ENCODE measurements at places on chromosomes 7 and 10.

GRCh38 chr10:3452173-3452626 is 279.6 kb upstream of the PITRM1 start:
- DNase-seq = no peak

GRCh38 chr10:70328967-70329366 is 45.2 kb upstream of the NPFFR1 start:
- DNase-seq = no peak

DNA sequence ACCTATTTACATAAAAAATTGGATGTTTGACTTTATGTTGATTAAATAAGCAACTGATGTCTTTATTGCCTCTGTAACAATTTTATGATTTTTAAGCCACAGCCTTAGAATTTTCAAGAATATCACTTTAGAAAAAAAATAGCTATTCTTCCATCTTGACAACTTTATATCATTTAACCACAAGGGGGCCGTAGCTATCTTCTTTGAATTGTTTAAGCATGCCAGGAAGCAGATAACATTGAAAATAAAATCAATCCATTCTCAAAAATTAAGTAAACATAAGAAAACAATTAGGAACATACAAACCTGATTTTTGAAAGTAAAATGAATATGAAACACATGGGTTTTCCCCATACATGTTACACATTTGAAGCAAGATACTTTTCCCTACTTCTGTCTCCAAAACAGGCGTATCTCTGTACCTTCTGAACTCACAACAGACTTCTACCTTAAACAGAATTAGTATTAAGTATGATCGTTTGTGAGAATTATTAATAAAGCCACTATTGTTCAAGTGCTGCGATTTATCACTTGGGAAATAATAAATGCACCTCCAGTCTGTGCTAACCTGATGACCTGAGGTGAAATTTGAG is 209.0 kb downstream of the CACNA2D1 start:
- no peak for DNase-seq

DNA sequence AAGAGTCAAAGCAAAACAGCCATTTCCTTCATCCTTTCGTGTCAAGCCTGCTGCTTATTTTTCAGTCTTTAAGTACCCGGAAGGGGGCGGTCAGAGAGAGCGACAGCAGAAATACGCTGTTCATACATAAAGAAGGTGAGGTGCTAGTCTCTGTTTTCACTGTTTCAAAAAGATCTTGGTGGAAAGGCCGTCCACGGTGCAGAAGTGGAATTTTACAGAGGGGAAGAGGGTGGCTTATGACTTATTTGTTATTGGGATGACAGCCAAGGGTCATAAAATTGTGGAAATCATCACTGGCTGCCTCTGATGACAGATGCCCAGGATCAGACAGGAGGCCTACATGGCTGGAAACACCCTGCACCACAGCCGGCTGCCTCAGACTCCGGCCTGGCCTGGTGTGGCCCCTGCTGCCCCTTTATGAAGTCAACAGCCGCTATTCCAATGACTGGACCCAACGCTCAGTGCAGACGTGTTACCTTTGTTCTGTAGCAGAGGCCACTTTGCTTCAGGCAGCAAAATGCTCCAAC is 57.0 kb downstream of the HIPK2 start:
- no peak for DNase-seq

DNA sequence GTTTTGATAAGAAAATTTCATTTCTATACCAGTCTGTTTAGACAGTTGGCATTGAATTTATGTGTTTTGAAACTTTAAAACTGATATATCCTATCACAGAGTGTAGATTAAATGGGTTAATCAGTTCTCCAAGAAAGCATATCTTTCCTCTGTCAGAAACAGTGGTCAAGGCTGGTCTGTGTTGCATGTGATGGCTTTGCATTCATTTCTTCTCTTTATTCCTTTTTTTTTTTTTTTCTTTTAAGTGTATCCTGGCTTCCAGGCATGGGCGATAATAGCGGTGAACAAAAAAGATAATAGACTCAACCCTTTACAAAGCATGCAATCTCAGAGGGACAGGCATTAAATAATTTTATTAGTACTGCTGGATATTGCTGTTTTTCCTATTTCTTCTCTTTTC is 136.6 kb downstream of the LRRC4 start:
- no peak for DNase-seq

GRCh38 chr7:96316949-96317348 is 4.9 kb downstream of the SLC25A13 start:
- no peak for DNase-seq

DNA sequence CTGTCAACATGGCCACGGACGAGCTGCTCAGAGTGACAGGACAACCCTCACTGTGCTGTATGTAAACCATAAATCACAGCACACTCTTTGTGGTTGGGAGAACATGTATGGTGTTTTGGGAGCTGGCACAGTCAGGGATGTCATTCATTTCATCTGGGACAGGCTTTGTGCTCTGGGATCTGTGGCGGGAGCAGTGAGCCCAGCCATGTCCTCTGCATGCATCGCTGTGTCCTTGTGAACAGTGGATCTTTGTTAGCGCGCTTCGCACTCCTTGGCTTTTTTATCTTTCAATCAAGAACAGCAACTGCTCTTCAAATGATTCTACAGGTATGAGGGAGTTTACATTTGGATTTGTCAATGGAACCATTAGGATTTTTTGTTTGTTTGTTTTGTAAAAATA is 7.1 kb downstream of the CCM2 start:
- no peak for DNase-seq

GRCh38 chr7:117051808-117052207 is 98.5 kb downstream of the ST7 start:
- no peak for DNase-seq

DNA sequence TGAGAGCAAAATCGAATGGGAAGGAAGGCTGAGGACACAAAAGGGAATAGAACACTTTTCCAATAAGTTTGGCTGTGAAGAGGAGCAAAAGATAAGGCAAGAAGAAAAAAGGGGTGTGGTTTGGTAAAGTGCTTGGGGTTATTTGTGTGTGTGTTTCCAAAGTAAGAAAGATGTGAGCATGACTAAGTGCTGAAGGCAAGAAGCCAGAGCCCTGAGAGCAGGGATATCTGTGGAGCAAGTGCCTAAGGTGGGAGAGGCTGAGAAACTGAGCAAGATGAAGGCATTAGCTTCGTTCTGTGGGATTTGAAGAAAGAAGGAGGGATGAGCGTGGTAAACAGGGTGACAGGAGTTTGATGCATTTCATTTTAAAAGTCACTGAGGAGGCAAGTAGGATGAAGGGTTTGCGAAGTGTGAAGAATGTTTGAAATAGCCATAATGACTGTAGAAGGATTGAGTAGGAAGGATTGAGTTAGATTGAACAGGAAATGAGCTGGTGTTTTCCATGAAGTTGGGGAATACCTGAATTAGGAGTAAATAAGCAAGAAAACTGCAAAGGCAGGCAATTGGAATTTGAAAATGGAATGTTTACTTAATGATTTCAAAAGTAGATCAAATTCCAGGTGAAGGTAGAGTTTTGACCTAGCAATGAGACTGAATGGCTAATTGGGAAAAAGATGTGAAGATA is 19.9 kb upstream of the SP4 start:
- no peak for DNase-seq

GRCh38 chr7:78734626-78735025 is 718.8 kb downstream of the MAGI2 start:
- no peak for DNase-seq

GRCh38 chr7:121037957-121038716 is 49.6 kb downstream of the CPED1 start:
- no peak for DNase-seq

GRCh38 chr7:141671705-141672496 is 30.1 kb downstream of the DENND11 start:
- no peak for DNase-seq

All from stimulated activated CD8-positive, alpha-beta memory T cell treated with anti-CD3 and anti-CD28 coated beads, Interleukin-4, amount 100 ng/mL, for 4 hours (primary cell).